Vagina (tissue), 2 donors: ENCODE measurements at places on chromosomes 5 and 9. TPM values are rescaled to one million over a fixed set of nuclear protein-coding genes. Genes with fewer than 3 reads are reported as not detected.
A peak's percentile ranks its signal among the peaks of the same experiment; 100 is the strongest.

GRCh38 chr5:151589878-151590570 lies 1.1 kb downstream of the FAT2 start:
- H3K27ac ChIP-seq: peak overlapping the region; percentile 20
- peak overlapping the region; percentile 38 for H3K4me3 ChIP-seq
- peaks cover 6% of the 10 kb centered on the region for H3K4me1 ChIP-seq
- DNase-seq: no peak
- no peaks in the 10 kb centered on the region for H3K27me3 ChIP-seq

DNA sequence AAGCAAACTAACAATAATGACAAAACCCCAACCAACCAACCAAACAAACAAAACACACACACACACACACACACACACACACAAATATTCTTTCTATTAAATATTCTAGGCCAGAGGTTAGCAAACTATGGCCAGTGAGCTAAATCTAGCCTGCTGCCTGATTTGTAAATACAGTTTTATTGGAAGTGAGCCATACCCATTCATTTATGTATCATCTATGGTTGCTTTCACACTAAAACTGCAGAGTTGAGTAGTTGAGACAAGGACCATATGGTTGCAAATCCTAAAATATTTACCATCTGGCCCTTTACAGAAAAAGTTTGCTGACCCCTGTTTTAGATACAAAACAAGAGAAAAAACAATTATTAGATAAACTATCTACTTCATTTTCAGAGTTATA lies 620.5 kb upstream of the SEMA6A start:
- H3K36me3 ChIP-seq: no peaks in the 10 kb centered on the region
- H3K4me1 ChIP-seq: no peaks in the 10 kb centered on the region
- no peak overlapping the region for H3K27ac ChIP-seq
- DNase-seq: no peak
- no peaks in the 10 kb centered on the region for H3K27me3 ChIP-seq

DNA sequence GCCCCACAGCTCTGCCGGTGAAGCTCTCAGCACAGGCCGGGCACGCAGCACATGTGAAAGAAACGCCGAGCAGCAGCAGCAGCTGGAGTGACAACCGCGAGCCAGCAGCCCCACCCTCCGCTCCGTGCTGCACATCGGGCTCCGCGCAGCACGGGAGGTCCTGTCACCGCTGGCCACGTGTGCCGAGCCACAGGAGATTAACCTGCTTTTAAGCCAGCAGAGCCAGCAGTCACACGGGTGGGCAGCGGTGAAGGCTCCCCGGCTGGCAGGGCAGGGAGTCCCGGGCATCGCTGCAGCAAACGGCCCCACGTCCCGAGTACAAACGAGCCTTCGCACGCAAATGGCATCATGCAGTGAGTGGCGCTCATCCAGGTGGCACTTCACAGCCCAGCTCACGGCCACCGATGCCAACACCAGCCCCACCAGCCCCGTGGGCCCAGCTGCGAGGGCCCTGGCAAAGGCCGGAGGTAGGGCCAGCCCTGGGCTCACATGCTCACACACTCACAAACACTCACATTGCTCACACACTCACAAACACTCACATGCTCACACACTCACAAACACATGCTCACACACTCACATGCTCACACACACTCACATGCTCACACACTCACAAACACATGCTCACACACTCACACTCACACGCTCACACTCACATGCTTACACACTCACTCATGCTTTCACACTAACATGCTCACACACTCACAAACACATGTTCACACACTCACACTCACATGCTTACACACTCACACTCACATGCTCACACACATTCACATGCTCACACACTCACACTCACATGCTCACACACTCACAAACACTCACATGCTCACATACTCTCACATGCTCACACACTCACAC lies 11.1 kb downstream of the CCDC187 start:
- peaks cover 6% of the 10 kb centered on the region for H3K4me1 ChIP-seq
- no peak overlapping the region for H3K4me3 ChIP-seq
- H3K27me3 ChIP-seq: no peaks in the 10 kb centered on the region
- no peak for DNase-seq
- no peaks in the 10 kb centered on the region for H3K36me3 ChIP-seq

DTWD2 gene
- total RNA-seq: 7.9 TPM

GRCh38 chr9:16521868-16522411 lies 348.5 kb downstream of the BNC2 start:
- no peaks in the 10 kb centered on the region for H3K27me3 ChIP-seq
- H3K4me3 ChIP-seq: no peak overlapping the region
- no peak for DNase-seq
- peak overlapping the region; percentile 11 for H3K27ac ChIP-seq
- peaks cover 10% of the 10 kb centered on the region for H3K4me1 ChIP-seq
- H3K36me3 ChIP-seq: no peaks in the 10 kb centered on the region

DNA sequence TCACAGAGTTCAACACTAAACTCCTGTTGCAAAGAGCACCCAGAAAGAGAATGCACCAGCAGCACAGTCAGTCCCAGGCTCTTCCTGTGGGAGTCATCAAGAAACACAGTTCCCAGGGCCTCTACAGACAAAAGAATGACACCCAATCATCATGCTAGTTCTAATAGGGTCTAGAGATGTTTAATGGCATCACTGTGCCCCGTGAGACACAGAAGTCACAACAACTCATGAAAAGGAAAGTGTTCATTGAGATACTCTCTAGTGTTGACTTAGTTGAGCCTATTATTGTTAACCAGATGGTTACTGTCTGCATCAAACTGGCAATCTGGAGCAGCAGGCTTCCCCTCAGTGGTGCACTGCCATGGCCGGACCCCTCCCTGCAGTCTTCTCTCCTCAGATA lies 1.6 kb downstream of the KLHL3 start:
- peak overlapping the region; percentile 40 for H3K4me3 ChIP-seq
- H3K36me3 ChIP-seq: no peaks in the 10 kb centered on the region
- H3K4me1 ChIP-seq: peaks cover 48% of the 10 kb centered on the region
- no peak for DNase-seq

GRCh38 chr9:92293452-92294296 lies at the start of gene IARS1:
Gene IARS1 (minus strand): TSS chr9:92293697. CDS start chr9:92289419, 4,278 bp downstream.
- H3K36me3 ChIP-seq: peaks cover 15% of the 10 kb centered on the region
- peak within 1 kb of the TSS; percentile 61 for H3K27ac ChIP-seq
- H3K4me3 ChIP-seq: peak within 1 kb of the TSS; percentile 74
- peaks cover 22% of the 10 kb centered on the region for H3K4me1 ChIP-seq

- H3K27ac ChIP-seq: no peak overlapping the region
- no peaks in the 10 kb centered on the region for H3K36me3 ChIP-seq
- DNase-seq: no peak
- no peaks in the 10 kb centered on the region for H3K4me1 ChIP-seq
- H3K4me3 ChIP-seq: no peak overlapping the region
Observed at GRCh38 chr5:114332925-114333324, 28.9 kb upstream of the KCNN2 start.

FCN1 gene
- 1.7 TPM for total RNA-seq

COL23A1 gene
- total RNA-seq: 3.7 TPM

DNA sequence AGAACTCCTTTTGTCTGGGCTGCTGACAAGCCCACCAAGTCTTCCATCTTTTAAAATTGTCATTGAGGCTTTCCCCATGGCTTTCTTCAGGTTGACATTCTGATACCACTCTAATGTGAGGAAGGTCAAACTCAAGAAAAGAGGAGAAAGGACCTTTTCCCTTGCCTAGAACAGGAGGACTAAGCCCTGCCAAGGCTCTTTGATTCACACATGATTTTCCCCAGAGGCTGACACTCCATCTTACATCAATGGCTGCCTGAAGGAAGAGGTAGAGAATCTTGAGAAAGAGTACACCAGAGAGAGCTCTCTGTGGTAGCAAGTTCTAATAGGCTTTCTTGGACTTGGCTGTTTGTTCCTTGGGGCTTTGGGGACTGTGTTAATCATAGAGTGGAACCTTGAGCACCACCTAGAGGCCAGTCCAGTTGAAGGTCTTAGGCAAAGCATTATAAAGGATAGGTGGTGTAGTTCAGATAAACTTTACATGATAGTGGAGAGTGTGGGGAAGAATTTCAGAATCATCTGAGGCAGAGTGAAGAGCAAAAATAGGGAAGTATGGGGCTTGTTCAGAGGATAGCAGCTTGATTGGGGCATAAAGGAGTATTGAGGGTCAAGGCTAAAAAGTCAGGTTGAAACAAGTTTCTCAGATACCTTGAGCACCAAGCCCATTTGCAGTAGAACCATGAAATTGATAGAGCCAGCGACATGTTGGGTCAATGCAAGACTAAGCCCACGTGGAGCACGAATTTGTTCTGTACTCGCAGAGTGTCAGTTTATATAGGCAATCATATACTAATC lies 36.7 kb downstream of the NDFIP1 start:
- no peaks in the 10 kb centered on the region for H3K36me3 ChIP-seq
- H3K4me1 ChIP-seq: no peaks in the 10 kb centered on the region
- H3K27me3 ChIP-seq: no peaks in the 10 kb centered on the region
- no peak overlapping the region for H3K4me3 ChIP-seq
- no peak for DNase-seq

NOXA1 gene
- 2.9 TPM for total RNA-seq

- peaks cover 6% of the 10 kb centered on the region for H3K4me1 ChIP-seq
- no peak for DNase-seq
- H3K27me3 ChIP-seq: no peaks in the 10 kb centered on the region
- no peak overlapping the region for H3K27ac ChIP-seq
- no peaks in the 10 kb centered on the region for H3K36me3 ChIP-seq
- no peak overlapping the region for H3K4me3 ChIP-seq
Observed at GRCh38 chr5:81121836-81122630, 111.1 kb upstream of the CKMT2 start.

DNA sequence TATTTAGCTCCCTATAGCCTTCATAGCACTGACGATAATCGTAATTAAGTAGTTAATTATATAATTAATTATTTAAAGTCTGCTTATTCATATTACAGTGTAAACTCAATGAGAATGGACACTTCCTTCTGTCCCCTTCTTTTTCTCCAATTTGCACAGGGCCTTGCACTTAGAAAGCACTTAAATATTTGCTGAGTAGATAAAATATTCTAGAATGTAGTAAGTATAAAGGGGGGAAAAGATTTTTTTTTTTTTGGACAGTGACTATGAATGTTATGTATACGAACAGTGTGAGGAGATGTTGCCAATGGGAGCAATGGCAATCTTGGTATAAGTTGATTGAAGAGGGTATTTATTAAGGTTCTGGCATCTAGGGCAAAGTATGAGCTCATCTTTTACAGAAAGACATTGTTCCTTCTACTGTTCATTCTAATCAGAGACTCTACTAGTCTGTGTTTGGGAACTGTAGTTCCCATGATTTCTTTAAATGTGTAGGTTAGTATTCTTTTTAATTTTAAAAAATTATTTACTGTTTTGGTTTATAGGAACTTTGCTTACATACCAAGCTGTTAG lies 49.4 kb downstream of the YTHDC2 start:
- no peaks in the 10 kb centered on the region for H3K27me3 ChIP-seq
- H3K36me3 ChIP-seq: no peaks in the 10 kb centered on the region
- H3K4me1 ChIP-seq: no peaks in the 10 kb centered on the region
- no peak overlapping the region for H3K4me3 ChIP-seq
- no peak for DNase-seq

DNA sequence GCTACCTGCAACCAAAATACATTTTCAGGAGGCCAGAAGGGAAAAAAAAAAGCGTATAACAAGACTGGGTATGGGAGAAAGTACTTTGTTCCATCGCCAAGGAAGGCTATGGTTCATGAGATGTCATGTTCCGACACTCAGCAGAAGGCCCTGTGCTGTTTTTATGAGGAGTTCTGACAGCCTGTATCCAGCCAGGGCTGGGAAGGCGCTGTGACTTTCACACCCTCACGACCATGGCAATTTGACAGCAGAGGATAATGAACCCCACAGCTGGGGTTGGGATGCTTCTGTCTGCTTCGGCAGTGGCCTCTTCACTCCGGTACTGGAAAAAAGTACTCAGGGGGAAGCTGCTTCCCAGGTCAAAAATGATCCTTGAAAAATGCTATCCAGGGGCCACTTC lies 154.4 kb downstream of the PRELID2 start:
- no peaks in the 10 kb centered on the region for H3K4me1 ChIP-seq
- H3K27ac ChIP-seq: no peak overlapping the region
- no peak overlapping the region for H3K4me3 ChIP-seq
- DNase-seq: no peak
- H3K27me3 ChIP-seq: no peaks in the 10 kb centered on the region

NTNG2 gene
- 0.98 TPM for total RNA-seq

DNA sequence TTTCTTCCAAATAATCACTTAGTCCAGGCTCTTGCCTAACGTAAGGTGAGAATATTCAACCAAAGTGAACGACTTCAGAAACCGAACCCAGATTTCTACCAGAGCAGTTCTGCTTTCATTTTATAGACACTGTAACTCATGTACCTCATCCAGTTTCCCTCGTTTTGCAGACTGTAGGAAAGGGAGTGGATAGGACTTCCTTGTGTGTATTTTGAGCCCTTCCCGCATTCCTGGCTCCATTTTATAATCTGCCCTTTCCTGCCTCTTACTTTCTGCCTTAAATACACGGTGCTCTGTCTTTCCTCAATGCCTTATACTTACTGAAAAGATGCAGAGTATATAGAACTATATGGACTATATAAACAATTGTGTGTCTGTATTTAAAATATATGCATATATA lies 20.8 kb downstream of the MINAR2 start:
- H3K27me3 ChIP-seq: no peaks in the 10 kb centered on the region
- no peak for DNase-seq
- no peak overlapping the region for H3K27ac ChIP-seq
- no peaks in the 10 kb centered on the region for H3K4me1 ChIP-seq
